ENCODE measurements at places on chromosomes 3 and 15. TPM values are rescaled to one million over a fixed set of nuclear protein-coding genes. Genes with fewer than 3 reads are reported as not detected.

GRCh38 chr3:127744875-127745274 is 72.1 kb downstream of the ABTB1 start:
- peak; percentile 64 for DNase-seq

GRCh38 chr3:114449271-114450007 is 155.6 kb downstream of the TIGIT start:
- DNase-seq: peak; percentile 58

- DNase-seq: no peak
Measured at GRCh38 chr15:58535337-58535736, 103.5 kb downstream of the LIPC start.

- DNase-seq: no peak
Measured at GRCh38 chr3:128276577-128277183, 123.4 kb downstream of the EEFSEC start.

- no peak for DNase-seq
Measured at GRCh38 chr3:29430558-29430971, 149.7 kb downstream of the RBMS3 start.

DNA sequence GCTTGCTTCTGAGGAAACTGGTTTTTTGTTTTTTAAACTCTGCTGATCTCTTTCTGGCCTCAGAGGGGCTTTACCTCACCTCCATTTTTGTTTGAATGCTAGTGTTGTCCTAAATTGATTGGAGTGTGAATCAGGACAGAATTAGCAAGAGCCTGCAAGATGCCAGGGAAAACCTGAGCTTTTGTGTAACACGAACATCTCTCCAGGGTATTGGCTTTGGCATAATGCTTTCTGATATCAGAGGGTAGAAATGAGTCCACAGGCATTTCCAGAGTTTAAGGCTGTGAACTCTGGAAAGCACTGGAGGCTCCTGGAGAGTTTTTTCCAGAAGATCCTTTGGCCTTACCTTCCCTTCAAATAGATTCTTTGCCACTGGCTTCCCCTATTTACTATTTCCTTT is 87.1 kb downstream of the WDR76 start:
- no peak for DNase-seq

DNA sequence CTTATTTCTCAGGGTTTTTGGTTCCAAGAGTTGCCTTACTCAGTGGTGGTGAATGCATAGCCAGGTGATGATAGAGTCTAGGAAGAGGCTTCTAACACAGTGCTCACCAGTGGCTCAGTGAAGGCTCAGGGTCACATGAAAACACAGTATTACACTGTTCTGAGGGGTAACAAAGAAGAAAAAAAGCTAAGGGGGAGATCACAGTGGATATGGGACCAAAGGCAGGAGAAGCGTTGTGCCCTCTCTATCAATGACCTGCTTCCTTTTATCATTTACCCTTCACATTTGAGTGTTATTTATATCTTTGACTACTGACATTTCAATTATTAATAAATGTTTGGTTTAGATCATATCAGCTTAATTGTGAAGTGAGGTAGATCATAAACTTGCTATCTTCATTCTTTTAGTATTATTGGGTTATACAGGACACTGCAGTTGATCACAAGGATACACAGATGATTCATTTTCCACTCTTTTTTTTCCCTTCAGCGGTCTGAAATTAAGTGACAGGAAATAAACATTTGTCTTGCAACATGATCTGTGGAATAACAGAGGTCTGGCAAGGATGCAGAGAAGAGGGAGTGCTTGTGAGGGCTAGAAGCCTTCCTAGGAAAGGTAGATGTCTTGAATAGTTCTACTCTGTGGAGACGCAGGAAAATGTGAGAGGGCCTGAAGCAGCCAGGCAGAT is 171.7 kb downstream of the C3orf38 start:
- no peak for DNase-seq

DNA sequence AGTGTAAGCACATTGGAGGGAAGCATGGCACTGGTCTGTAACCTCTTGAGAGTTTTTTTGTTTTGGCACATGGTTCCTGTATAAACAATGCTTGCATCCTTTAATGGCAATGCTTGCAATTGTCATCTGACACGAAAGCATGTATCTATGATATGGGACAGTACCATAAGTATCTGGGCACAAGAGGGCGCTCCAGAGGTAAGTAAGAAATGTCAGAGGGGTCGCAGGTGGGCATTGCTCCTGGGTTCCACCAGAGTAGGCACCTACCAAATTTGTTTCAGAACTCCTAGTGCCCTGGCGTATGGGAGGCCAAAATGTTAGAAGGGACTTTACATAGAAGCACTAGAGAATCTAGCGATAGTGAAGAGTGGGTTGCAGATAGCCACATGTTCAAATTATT is 58.7 kb upstream of the BCHE start:
- no peak for DNase-seq

DNA sequence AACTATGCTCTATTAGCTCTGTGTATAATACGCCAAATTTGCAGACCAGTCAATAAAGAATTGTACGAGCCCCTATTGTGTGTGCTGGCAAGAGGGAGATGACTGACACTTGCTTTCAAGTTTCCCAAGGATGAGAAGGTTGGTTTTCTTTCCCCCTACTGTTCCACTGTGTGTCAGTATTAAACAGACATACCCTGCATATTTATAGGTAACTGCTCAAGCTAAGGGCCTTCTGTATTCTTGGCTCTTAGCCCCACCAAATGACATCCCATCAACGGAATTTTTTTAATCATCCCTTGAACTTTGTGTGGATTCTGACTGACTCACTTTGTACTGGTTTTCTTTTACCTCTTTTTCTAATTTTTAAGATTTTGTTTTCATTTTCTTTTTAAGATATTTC is 60.6 kb upstream of the GYG1 start:
- peak; percentile 30 for DNase-seq

DNA sequence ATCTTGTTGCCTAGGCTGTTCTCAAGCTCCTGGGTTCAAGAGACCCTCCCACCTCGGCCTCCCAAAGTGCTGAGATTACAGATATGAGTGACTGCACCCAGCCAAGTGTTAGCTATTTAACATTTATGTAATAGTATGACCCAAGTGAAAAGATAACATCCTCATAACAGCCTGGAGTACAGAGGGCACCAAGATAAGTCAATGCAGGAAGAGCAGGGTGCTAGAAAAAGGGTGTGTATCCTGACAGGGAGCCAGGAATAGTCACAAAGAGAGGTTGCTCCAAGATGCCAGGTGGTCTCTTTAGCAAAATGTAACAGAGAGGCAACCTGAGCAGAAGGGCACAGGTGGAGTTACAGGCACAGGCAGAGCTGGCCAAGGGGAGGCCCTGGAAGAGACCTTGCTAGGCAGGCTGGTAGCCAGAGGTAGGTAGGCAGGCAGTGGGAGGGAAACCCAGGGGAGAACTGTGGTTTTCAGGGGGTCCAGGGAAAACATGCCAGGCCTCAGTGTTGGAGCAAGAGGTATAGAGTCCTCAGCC is 277.4 kb downstream of the ERC2 start:
- DNase-seq: peak; percentile 84

GRCh38 chr15:52735231-52736089 is 54.7 kb downstream of the ONECUT1 start:
- peak; percentile 85 for DNase-seq

- DNase-seq: no peak
Measured at GRCh38 chr3:166829896-166830295, 550.2 kb downstream of the ZBBX start.

GRCh38 chr15:81666839-81667238 is 292.8 kb upstream of the TMC3 start:
- DNase-seq: no peak

DNA sequence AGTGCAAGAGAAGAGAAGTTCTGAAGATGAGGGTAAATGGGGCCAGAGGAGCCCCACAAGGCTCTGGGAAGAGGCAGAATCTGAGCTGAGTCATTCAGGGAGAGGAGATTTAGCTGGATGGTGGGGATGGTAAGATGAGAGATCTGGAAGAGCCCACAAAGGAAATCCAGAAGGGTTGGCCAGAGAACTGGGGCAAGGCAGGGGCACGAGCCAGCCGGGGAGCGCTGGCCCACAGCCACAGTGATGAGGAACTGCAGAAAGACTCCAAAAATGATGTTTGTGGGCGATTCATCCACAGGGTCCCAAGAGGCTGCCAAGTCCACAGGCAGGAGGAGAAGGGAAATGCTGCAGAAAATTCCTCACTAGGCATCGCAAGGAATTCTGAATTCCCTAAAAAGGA is 75.9 kb upstream of the ATP2B2 start:
- peak; percentile 57 for DNase-seq

GRCh38 chr15:73589766-73590165 is 43.4 kb downstream of the NPTN start:
- no peak for DNase-seq

DNA sequence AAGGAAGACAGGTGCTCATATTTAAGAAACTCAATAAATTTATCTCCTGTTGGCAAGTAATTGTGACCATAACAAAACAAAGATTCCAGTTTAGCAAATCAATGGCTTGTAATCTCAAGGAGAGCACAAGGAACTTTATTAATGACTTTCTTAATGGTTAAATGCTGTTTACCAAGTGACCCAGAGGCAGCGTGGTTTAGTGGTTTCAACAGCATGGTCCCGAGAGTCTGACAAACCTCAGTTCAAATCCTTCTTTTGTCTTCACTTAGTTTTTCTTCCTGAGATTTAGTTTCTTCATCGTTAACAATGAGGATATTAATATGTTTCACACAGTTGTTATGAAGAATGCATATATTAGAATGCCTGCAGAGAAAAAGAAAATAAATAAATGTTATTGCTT is 212.6 kb downstream of the KCNMB2 start:
- DNase-seq: no peak

- DNase-seq: no peak
Measured at GRCh38 chr3:181712553-181713279, 991 bp downstream of the SOX2 start.

DNA sequence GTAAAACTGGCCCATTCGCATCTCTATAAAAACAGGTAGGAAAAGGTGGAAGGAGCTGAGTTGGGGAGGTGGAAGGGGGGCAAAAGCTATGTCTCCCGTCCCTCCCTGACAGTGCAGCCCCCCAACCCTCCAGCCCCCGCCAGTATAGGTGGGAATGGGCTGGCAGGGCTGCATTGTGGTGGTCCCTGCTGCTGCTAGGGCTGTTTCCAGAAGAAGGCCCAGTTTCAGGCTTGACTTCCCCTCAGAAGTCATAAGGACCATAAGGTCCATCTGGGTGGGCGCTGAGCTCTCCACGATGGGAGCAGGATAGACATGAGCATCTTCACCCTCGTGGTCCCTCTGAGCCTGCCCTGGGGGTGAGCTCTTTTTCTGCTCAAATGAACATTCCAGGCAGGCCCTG is 44.2 kb downstream of the APBA2 start:
- no peak for DNase-seq

GRCh38 chr3:122984007-122984406 is 43.6 kb downstream of the SEMA5B start:
- no peak for DNase-seq

- no peak for DNase-seq
Measured at GRCh38 chr3:53708001-53708621, 138.1 kb downstream of the CHDH start.

GRCh38 chr3:100830931-100831330 is 121.6 kb downstream of the TFG start:
- DNase-seq: no peak

- DNase-seq: no peak
Measured at GRCh38 chr3:106578911-106579310, 710.1 kb upstream of the CBLB start.

GRCh38 chr15:60326824-60327654 is 70.7 kb downstream of the ANXA2 start:
- DNase-seq: peak; percentile 61

DNA sequence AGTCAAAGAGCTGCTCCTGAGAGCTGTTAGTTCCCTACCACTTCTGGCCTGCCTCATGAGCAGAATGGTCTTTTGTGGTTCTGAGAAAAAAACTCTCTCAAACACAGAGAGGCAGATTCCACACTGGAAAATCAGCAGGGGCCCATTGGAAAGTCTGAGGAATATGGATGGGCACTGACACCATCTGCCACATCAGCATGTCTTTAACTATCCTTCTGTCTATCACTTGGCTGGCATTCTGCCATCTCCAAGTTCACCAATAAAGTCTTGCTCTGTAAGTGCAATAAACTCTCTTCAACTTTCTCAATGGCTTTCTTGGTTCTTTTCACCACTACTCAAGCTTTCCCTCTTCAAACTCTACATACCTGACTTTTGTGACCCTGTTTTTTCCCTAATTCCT is 101.3 kb upstream of the GALNT15 start:
- no peak for DNase-seq

GRCh38 chr3:86257955-86258641 is 732.9 kb downstream of the VGLL3 start:
- no peak for DNase-seq

GRCh38 chr3:88219138-88219792 is 69.5 kb downstream of the C3orf38 start:
- DNase-seq: peak; percentile 25

GRCh38 chr3:43905157-43905556 is 214.4 kb downstream of the ABHD5 start:
- no peak for DNase-seq

- DNase-seq: peak; percentile 18
Measured at GRCh38 chr3:32240159-32240545, 1.7 kb downstream of the CMTM8 start.

DNA sequence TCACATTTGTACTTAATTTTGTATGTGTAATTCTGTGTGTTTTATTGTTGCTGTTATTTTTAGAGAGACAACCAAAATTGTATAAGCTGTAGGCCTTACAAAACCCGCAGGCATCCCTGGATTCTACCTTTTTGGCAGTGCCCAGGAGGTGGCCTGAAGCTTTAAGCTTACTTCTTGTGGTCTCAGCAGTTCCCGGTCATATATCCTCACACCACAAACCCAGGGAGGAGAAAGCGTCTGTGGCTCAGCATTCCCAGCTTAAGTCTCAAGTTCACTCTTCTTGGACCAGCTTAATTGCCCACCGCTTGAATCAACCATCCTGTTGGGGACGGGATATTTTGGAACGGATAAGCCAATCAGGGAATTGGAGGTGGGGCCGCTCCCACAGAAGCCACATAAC is 36.7 kb downstream of the C2CD4A start:
- DNase-seq: no peak

DNA sequence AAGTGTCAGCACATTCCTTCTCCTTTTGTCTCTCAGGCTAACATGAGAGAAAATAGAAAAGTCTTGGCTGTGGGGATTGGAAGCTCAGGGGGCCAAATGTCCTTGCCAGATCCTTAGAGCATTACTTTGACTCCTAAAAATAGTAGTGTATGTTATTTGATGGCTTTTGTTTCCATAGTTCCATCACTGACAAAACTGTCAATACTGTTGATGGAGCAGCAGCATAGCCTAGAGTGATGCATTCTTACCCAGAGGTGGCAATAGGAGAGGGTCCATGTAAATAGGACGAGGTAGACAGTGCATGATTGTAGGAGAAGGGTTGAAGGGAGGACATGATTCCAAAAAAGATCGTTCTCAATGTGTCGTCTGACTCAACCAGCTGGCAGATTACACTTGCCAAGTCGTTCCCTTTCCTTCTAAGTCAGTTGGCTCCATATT is 282.7 kb upstream of the TPRG1 start:
- DNase-seq: peak; percentile 74

- no peak for DNase-seq
Measured at GRCh38 chr3:36919439-36920160, 25.3 kb downstream of the TRANK1 start.

GRCh38 chr3:167940241-167940640 is 155.5 kb downstream of the GOLIM4 start:
- DNase-seq: no peak

The CMTM7 gene
- total RNA-seq: 12.4 TPM

The MKRN3 gene
- total RNA-seq: 0.25 TPM

The TMEM42 gene
- 21.3 TPM for total RNA-seq

The GOLGA6B gene
- total RNA-seq: not detected

The STRIT1 gene
- total RNA-seq: not detected

The GHSR gene
- not detected for total RNA-seq

The DHX30 gene
- total RNA-seq: 168 TPM

The DUOX1 gene
- not detected for total RNA-seq

The TEX55 gene
- total RNA-seq: not detected

The SMCO1 gene
- not detected for total RNA-seq

The KCNMB3 gene
- total RNA-seq: 0.10 TPM

The DENND4A gene
- total RNA-seq: 12.2 TPM

The IP6K1 gene
- 42.5 TPM for total RNA-seq
